Tibial nerve (tissue), 4 donors: ENCODE measurements at places on chromosomes 11 and 22.

- no peak for DNase-seq
These were observed 103.9 kb downstream of the DBX1 start for GRCh38 chr11:20056109-20056949.

DNA sequence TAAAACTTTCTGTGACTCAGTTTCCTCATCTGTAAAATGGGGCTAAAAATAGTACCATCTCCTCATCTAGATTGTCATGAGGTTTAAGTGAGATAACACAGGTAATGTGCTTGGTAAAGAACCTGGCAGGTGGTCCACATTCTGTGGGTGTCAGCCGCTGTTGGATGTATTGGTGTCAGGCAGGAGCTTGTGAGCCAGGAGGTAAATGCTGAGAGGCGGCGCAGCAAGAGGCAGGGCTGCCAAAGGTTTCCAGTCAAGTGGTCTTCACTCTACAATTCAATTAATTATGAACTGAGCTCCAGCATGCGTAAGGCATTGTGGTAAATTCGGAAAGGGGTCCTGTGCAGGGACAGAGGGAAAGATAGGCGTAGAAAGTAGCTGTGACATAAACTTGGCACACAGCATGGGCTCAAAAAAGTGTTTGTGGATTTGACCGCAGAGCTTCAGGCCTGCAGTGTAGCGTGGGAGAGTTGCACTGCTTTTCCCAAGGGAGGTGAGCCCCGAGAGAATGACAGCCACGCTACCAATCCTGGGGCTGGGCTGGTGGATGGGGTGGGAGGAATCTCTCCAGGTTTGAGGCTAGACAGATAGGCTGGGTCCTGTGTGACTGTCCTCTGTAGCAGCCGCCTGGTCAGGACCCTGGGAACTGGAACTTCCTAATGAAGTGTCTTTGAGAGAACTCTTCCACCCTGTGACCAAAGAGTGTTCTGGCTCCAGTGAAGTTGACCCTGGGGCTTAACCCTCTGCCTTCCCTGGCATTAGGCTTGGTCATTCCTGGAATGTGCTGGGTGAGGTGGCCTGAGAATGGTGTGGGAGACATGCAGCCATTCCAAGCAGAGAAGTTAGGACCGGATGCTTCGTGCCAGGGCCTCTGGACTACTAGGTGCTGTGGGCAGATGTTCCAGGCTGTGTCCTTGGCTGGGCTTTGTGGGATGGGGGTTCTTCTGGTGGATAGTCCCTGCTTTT, 122.4 kb downstream of the FEZ1 start:
- DNase-seq: no peak

DNA sequence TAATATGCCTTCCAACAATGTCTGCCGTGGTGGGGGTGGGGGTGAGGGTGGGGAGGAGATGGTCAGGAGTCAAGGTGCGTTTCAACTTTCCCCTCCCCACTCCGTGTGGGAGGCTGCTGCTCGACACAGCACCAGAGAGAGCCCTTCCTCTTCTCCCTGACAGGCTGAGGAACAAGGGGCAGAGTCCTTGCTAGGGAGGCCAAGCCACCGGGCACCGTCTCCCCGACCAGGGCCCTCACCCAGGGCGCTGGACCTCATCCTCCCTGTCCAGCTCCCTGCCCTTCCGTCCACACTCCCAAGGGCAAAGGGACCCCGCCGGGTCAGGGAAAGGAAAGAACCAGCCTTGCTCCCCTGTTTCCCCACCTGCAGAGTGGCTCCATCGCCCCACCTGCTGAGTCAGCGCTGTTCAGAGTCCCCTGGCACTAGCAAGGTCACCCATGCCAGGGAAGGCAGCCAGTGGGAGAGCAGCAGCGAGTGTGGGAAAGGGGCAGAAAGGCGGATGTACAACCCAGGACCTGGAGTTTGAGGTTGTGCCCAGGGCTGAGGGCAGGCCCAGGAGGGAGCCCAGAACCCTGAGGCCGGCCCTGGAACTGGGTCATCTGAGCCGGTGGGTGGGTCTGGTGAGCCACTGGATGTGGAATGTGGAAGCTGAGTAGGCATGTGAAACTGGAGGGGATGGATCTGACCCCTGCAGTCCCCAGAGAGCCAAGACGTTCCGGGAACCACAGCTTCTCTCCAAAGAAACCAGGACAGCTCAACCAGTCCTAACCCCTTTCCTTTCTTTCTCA, 47.2 kb downstream of the BUD13 start:
- no peak for DNase-seq

DNA sequence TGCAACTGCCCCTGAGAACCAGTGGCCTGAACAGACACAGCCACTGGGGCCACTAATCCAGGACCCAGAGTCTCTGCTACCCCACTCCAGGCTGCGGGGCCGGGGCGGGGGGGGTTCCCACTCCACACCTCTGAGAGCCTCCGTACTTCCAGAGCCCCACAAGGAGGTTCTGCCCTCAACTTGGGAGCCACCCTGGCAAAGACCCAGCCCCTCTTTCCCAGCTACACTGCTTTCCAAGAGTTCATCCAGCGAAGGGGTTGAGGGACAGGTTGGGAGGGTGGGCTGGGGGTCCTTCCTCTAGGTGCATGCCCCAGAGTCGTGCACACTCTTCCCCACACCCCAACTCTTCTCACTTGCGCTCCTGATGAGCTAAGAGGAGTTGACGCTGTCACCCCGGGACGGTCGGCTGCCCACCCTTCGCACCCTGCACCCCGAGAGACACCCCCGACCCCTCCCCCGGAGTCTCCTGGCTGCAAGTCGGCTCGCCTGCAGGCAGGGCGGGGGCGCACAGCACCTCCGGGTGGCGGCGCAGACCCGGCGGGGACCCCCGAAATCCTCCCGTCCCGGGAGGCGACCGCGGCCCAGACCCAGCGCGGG, 531 bp downstream of the RAB3IL1 start:
- DNase-seq: no peak

- DNase-seq: no peak
These were observed at the start of gene GNAZ for GRCh38 chr22:23070418-23071229. GNAZ (plus strand) TSS chr22:23070519; CDS start chr22:23095696, 25,177 bp downstream.

DNA sequence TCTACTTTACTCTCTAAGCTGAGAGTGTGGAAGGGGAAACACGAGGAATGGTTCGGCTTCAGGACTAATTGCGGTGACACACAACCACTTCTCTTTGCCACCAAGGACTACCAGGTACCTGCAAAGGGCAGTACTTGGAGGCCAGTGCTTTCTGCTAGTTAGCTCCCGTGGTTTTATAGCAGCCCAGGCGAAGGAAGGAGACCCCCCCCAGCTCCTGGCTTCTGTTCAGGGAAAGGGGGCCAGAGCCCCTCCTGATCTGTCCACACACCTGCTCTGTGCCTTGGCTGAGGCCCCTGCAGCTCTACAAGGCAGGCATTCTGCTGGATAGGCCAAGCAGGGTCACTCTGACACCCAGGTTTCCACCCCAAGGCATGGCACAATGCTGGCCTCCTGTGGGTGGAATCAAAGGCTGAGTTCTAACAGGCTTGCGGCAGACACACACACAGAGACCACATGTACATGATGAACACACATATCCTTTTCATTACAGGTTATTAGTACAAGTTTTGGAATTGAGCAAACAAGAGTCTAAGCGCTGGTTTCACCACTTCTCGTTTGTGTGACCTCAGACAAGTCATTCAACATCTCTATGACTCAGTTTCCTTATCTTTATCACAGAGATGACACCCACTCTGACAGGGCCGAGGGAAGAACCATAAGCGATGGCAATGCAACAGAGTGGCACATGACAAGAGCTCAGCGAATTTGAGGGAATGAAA, 7.5 kb downstream of the SERPIND1 start:
- DNase-seq: no peak

DNA sequence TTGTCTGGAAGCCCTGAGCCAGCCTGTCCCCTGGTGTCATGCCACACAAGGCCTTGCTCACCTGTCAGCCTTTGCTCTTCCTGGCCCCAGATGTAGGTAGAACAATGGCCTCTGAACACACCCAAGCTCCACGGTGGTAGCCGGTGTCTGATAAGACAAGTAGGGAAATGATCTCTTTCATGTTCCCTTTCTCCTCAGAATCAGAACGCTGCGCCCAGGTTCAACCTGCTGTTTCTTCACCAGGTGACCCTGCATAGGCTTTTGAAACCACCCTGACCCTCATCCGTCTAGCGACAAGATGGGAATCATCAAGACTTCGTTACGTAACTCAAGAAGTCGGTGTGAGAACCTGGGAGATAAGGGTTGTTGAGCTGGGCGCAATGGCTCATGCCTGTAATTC, 28.7 kb upstream of the YWHAH start:
- DNase-seq: no peak

DNA sequence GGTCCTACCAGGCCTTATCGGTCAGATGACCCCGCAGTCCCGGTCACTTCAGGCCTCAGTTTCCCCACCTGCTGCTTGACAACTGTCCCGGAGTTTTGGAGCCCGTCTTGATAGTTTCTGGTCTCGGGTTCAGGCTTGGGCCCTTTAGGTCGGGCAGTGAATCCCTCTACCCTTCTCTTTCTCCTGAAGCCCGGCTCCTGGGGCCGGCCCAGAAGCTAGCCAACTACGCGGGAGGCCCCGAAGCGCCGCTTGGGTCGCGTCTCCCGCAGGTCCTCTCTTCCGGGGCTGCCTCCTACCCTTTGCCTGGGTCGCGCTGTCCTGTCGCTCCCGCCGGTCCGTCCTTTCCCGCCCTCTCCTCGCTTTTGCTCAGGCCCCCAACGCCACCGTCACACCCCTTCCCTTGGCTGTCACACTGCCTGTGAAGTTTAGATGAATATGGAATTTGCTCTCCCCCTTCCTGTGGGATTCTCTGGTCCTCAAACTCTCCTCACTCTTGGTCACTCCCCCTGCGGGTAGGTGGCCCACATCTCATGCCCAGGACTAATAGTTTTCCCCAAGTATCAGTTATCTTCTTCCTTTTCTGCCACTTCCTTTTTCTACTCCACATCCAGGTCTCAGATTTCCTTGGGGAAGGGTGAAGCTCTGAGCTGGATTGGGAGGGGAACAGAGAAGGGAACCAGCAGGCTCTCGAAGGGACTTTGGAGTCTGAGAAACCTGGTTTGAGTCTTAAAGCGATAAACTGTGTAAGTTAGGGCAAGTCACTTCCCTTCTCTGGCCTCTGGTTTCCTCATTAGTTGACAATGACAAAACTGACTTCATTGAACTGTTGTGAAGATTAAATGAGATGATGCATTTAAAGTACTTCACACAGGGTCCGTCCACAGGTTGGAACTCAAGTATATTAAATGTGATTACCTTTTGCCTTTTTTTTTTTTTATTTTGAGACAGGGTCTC, 790 bp downstream of the RAB1B start:
- DNase-seq: no peak

DNA sequence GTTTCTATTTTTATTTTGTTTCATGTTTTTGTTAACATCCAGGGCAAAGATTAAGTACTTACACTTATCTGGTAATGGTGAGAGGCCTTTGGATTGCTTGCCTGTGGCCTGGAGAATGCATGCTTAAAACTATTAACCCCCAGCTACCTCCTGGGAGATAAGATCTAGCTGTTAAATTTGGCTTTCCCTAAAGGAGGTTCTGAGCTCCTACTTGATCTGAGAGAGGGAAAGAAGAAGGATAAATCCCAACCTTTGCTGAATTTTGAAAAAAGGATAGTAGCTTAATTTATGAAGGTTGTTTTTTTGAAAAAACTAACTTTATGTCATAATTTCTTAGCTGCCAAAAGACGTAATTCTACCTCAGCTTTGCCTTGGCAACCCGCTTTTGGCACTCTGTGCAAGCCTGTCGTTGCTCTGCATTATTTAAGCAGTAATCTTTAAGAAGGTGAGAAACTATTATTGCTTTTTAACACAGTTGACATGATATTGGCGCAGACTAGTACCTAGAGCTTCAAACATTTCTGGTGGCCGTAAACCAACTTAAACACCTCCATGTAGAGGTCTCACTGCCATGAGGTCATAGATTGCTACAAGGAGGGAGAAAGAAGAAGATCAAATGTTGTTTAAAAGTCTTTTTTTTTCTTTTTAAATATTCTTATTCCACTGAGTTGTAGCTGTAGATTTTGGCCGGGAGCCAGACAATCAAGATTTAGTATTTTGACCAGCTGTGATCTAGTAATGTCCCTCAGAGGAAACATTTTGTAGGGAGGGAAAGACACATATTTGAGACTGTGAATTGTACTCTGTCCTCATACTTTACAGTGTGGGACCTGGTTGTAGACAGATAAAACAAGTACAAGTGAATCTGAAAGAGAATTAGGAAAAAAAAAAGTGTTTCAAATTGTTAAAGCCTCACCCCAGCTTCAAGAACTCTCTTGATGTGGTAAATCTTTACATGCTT, 74.4 kb downstream of the WNT11 start:
- DNase-seq: no peak

- DNase-seq: no peak
These were observed 9.7 kb upstream of the PGA3 start for GRCh38 chr11:61193596-61193995.

GRCh38 chr22:24030186-24030702, 19.1 kb downstream of the CABIN1 start:
- DNase-seq: no peak
